ENCODE measurements at places on chromosomes 11 and 22.
A peak's percentile ranks its signal among the peaks of the same experiment; 100 is the strongest.

- DNase-seq: no peak
Observed at GRCh38 chr22:43745411-43745770, 66.7 kb downstream of the EFCAB6 start.

- DNase-seq: peak; percentile 84
Observed at GRCh38 chr11:65625628-65626342, 10.2 kb downstream of the PCNX3 start.

DNA sequence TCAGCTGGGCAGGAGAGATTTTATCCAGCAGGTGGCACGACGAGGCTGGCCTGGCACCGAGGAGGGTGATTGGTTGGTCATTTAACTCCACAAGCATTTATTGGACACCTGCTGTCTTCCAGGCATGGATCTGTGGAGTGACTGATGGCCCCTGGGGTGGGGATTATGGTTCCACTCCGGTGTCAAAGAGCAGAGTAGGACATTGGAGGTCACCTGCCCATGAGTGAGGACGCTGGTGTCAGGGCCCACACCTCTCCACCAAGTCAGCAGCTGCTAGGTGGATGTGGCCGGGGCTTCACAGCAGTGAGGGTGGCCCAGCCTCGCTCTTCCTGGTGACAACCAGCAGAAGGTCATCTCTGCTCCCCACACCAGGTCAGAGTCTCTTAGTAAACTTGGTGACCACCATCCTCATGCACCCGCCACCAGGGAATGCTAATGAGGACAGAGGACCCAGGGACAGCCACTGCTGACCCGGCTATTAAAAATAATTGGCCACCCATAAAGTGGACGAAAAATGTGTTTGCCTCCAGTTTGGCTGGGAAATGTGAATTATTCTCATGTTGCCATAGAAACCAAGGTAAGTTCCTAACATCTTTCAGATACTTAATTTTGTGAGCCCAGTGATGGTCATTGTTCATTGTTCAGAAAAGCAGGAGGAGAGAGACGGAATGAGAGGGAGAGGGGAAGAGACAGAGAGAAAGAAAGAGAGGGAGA, 428.7 kb downstream of the TBC1D22A start:
- DNase-seq: no peak

- no peak for DNase-seq
Observed at GRCh38 chr11:127816962-127817361, 770.4 kb downstream of the ETS1 start.

DNA sequence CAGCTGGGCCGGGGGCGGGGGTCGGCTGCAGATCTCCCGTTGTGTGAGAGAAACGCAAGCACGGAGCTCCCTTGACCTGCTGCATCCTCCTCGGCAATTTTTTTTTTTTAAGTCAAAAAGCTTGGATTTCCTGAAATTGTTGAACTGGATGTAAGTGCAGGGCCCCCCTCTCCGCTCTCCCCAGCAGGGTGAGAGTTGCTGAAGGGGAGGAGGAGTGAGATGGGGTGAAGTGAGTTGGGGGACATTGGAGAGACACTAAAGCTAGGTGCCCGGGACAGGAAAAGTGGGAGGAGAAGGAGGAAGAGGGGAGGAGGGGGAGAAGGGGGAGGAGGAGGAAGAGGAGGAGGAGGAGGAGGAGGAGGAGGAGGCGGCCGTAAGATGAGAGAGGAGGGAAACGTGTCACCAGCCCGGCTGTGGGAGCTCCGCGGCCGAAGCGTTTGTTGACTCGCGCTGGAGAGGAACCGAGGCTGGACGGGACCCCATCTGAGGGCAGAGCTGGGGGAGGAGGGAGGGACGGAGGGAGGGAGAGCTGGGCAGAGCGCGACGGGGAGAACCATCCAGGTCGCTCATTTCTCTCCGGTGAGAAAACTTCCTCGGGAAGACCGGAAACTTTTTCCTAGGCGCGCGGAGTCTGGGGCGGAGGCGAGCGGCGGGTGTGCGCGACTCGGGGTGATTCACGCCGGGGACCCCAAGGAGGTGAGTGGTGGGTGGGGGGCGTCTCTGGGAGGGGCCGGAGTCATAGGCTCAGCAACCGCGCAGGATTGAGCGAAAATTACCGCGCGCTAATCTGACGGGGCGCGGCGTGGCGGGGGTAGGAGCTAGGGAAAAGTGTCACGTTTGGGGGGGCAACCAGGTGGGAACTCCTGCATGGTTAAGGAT, 80.2 kb downstream of the PRR5L start:
- no peak for DNase-seq

- DNase-seq: no peak
Observed at GRCh38 chr22:47678048-47678447, 915.6 kb downstream of the TBC1D22A start.

DNA sequence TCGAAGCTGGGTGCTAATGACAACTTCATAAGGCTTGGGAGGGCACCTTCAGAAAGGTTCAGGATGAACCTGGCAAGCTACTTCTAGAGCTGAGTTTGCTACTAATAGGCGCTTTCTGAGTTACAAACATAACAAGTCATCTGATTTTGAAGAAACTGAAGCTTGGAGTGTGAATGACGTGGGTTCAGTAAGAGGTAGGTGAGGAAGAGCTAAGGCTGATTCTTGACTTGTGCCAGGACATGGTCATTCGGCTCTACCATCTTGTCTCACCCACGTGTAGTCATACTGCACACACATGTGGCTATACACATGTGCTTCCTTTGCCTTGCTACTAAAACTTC, 56.4 kb downstream of the SWAP70 start:
- no peak for DNase-seq

GRCh38 chr22:27387561-27387960, 414.0 kb downstream of the MN1 start:
- DNase-seq: no peak

DNA sequence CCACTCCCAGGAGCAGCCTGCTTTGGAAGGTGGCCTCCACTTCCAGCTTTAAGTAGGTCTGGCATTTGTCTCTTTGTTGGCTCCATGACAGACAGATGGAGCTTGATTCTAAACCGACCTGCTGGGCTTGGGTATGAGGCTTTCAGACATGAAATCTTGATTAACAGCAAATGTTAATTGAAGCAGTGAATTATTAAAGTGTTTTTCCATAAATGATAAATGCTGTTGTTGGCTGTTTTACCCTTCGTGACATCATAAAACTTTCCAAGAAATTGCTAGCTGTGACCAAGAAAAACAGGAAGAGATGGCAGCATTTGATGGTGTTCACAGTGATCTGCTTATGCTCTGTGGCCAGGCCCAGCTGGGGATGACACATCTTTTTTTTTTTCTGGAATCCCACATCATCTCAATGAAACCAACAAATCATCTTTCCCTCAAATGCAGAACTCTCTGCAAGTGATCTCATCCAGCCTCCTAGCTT, 66.1 kb downstream of the RBMXL2 start:
- no peak for DNase-seq

DNA sequence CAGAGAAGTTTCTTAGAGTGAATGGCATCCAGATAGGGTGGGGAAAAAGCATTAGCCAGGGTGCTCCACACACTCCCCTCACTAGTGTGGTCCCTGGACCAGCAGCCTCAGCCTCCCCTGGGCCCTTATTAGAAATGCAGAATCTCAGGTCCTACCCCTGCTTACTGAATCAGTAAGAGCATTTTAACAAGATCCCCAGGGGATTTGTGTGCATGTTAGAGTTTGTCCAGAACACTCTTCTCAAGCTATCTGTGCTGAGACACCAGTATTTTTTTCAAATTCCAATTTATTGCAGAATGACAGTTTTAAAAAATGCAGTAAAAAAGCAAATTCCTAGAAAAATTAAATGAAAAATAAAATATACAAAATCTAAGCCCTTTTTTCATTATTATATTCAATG, 123.1 kb downstream of the MIAT start:
- DNase-seq: no peak

- DNase-seq: no peak
Observed at GRCh38 chr11:114918286-114918685, 240.0 kb downstream of the NXPE2 start.

DNA sequence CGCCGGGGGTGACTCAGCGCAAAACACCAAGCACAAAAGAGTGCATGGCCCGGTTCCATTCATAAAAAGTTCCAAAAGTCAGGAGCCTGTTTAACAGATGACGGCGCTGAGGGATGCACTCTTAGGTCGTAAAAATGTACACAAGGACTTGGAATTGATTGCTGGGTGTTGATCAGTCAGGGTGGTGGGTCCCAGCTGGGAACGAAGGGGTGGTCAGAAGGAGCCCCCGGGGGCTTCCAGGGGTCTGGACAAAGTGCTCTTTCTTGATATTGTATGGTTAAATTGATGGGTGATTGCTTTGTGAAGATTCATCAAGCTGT, 20.7 kb downstream of the IFITM10 start:
- no peak for DNase-seq

GRCh38 chr22:46388647-46389046, 53.1 kb downstream of the TRMU start:
- no peak for DNase-seq

All from hematopoietic multipotent progenitor cell treated with erythropoietin and hydrocortisone succinate and interleukin-3 and kit ligand, for 17 days (in vitro differentiated cells).